ENCODE measurements at places on chromosomes 1 and 21.
A peak's percentile ranks its signal among the peaks of the same experiment; 100 is the strongest.

DNA sequence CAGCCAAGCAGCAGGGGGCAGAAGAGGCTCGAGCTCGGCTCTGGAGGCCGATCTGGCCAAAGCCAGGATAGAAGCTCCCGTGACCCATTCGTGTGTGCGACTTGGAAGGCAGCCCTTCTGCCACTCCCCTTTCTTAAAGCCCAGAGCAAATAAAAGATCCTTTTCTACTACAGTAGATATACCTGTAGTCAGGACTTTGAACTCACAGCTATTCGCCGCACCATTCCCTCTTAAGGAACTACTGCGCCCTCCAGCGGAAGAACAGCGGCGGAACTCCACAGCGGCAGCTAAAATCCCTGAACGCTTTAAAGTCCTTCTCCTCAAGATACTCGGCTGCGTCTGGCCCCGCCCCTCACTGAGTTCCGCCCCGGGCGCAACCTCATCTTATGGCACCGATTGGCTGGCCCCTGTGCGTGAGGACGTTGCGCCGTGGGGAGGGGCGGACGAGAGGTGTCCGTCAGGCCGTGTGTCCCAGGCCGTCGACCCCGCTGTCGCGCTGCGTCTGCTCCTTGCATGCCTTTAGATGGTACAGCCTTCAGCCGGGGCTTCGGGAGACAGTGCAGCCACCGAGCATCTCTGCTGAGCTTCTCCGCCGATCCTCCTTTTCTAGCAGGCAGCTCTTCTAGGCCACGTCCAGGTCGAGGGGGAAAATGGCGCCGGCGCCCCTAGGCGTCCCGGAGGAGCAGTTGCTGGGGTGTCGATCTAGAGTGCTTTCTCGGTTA, at the start of gene LRIG2:
Gene LRIG2, plus strand, starts transcription at position 442 of the 722 bp plus-strand sequence. Its CDS starts 209 bp downstream, at position 651.
- peak; percentile 97 for DNase-seq

- no peak for DNase-seq
These were observed 8.8 kb upstream of the HENMT1 start for GRCh38 chr1:108669679-108670078.

DNA sequence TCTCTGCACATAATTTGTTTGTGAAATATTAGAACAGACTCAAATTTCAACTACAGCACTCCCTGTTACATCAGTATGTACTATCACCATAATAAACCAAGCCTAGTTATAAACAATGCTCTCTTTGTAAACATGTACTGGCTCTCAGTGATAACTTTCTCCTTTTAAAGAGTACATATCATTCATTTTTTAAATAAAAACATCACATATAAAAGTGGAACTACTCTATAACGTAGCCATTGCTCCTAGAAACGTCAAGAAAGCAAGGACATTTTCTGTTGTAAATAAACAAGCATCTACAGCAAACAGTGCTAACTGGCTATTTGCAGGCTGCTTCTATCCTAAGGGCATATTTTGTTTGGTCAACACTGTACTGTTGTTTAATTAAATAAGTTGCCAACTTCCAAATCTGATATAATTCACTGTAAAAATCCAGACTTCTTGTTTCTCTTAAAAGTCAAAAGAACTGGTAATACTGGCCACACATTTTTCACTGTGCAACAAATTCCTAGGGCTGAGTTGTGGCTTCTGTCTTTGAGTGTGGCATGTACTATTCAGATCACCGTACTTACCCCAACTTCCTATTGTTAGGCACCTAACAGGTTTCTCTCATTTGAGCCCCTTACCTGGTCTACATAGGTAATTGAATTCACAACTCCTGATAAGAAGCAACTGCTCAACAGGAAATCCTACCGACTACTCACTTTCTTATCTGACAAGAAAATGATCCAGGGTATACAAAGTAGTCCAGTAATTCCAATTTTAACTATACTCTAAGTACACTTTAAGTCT, 111.9 kb downstream of the DENND1B start:
- DNase-seq, result no peak

GRCh38 chr21:25459365-25459764, 147.9 kb downstream of the MRPL39 start:
- no peak for DNase-seq
